PC-3 (cell line): ENCODE measurements at places on chromosomes 1 and 21. TPM values are rescaled to one million over a fixed set of nuclear protein-coding genes. Genes with fewer than 3 reads are reported as not detected.
A peak's percentile ranks its signal among the peaks of the same experiment; 100 is the strongest.

GRCh38 chr1:230250666-230251065, 175.5 kb downstream of the PGBD5 start:
- DNase-seq: no peak

The CFAP107 gene
- not detected in 2 replicates for total RNA-seq

The COA6 gene
- 28.9 and 43.1 TPM in 2 replicates for total RNA-seq

The BMP8B gene
- total RNA-seq: 3.3 and 4.7 TPM in 2 replicates

- peak; percentile 81 for DNase-seq
These were observed 892 bp downstream of the TYW3 start for GRCh38 chr1:74733604-74734484.

DNA sequence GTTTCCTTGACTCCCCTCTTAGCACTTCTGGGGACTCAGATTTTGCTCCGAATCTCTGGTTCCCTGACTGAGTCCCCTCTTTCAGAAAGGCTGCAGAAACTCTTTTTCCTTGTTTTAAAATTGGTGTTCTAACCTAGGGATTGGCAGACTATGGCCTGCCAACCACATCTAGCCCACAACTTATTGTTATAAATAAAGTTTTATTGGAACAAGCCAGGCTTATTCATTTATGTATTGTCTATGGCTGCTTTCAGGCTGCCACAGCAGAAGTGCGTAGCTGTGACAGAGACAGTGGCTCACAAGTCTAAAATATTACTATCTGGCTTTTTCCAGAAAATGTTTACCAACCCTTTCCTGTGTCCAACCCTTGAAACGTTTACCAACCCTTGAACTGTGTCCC, 81.7 kb downstream of the IER5 start:
- no peak for DNase-seq

- DNase-seq: peak; percentile 90
These were observed 2.4 kb upstream of the PIK3R3 start for GRCh38 chr1:46134660-46135331.

- DNase-seq: no peak
These were observed 20.9 kb downstream of the SLAMF1 start for GRCh38 chr1:160625725-160626498.

DNA sequence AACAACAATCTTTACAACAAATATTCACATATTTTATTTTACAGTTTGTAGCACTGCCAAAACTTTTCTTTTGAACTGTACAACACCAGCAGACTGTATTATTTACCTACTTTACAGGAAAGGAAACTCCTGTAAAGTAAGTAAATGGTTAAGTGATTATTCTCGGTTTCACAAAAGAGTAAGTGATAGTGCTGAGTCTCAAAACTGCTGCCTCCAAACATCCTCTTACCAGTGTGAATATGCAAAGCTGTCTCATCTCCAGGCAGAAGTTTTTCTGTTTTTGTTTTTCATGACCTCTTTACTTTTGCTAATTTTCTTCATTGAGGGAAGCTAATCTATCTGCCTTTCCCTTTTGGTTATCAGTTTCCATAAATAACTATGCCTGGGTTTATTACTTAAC, 286.7 kb downstream of the SRGAP2C start:
- DNase-seq: no peak

DNA sequence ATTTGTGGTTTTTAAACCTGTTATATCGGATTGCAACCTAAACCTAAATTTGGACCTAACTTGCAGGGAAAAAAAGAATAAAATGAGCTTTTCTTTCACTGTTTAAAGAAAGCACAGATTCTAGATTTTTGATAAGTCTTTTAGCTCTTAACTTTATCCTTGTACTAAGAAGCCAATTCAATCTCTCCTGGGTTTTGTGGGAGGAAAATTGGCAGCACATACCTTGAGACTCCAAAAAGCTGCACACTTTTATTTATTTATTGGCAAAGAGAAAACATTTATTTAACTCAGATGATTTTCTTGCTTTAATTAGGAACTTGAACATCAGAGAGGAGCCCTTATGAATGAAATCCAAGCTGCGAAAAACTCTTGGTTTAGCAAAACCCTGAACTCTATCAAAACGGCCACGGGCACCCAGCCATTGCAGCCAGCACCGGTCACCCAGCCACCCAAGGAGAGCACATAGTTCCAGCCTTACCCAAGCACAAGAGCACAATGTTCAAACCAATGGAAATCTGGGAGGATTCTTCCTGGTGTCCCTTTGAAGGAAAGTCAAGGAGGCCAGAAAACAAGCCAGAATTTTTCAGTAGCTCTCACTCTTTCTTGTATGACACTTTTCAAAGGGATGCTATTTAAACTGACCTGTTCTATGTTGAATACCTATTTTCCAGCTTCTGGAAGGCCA, 10.1 kb upstream of the CACYBP start:
- no peak for DNase-seq

GRCh38 chr1:62285440-62285839, 33.8 kb downstream of the KANK4 start:
- DNase-seq: peak; percentile 50

The NEK2 gene
- 42.7 and 47.5 TPM in 2 replicates for total RNA-seq

DNA sequence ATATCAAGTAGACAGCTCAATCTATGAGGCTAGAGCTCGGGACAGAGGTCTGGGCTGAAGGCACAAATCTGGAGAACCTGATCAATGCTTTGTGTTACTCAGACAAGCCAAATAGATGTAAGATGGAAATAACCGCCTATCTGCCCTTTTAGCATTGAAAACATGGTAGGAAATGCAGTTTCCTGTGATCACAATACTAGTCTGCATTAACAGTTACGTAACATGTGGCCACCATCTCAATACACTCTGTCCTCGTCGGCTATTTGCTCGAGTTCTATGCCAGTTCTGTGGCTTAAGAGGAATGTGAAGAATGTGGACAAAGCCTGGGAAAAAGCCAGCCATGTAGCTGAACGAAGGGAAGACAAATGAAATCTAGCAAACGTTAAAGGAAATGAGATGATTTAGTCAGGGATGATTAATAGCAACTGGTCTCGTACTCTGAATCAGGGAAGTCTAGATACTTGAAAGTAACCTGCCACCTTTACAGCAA, 73.3 kb downstream of the HSF2BP start:
- peak; percentile 100 for DNase-seq

- peak; percentile 64 for DNase-seq
These were observed 242.7 kb upstream of the JUN start for GRCh38 chr1:59026472-59026948.

DNA sequence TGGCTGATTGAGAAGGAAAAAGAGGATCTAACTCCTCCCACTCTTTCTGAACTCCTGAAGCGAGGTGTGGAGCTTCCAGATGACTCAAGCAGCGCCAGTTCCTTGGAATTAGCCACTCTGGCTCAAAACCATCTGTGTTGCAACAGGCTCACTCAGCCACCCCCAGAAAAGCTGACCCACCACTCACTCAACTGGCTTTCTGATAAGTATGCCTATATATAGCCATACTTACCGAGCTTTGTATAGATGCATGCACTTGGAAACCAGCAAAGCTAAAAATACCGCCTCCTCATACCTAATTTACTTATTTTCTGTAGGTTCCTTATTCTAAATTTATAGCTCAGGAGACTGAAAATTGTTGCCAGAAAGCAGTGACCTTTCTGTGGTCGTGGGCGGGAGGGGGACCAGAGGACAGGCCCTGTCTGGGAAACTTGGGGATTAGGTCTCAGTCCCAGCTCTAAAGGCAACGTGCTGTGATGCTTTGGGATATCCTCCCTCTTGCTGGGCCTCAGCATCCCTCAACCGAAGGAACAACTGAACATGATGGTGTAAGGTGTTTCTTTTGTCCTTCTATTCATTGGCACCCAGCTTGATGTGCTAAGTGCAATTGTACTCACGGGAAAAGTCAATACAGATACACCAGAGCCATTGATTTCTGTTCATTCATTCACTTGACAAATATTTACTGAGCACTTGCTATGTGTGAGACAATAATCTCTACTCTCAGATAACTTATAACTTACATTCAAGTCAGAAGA, 65.7 kb downstream of the NENF start:
- DNase-seq: peak; percentile 83

- no peak for DNase-seq
These were observed 30.8 kb upstream of the GUCA2B start for GRCh38 chr1:42122408-42122807.

DNA sequence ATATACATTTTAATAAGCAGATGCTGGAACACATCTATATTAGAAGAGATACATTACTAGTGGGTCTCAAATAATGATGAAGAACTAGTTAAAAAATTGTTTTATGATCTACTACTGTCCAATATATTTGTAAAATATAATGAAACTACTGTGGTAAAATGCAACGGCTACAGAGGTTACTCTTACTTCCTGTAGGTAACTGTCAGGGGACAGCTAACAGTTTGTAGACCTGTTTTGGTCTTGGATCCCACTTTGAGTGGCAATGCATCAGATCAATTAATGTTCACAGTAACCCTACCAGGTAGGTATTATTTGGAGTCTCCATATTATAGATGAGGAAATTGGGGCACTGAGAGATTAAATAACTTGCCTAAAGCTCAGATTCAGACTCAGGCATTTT, 26.7 kb upstream of the MYSM1 start:
- DNase-seq: no peak

DNA sequence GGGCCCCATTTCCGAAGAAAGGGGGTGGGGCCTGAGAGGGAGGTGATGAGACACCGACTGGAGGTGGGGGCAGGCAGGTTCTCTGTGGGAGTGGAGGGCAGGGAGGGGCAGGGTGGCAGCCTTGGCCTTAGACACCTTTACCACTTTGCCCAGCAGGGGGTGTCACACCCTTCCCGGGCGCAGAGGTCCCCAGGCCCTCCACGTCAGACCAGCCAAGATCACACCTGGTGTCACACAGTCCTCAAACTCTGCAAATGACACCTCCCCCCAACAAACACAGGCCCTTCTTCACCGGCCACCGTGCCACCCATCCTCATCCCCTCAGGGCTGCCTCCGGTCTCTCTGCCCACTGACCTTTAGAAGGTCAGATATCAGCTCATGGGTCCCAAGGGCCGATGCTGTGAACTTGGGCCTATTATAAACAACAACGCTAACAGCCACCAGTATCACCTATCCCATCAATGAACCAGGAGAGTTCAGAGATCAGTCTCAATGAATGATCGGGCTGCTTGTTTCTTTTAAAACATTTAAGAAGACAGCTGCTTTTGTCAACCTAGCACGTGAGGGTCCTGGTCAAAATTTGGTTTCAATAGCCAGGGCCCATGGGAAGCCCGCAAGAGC, 103.9 kb downstream of the CASZ1 start:
- DNase-seq: peak; percentile 66

GRCh38 chr1:210949039-210949438, 184.9 kb downstream of the KCNH1 start:
- DNase-seq: no peak

The CLDN14 gene
- total RNA-seq: 8.9 and 10.9 TPM in 2 replicates

The TENT5C gene
- total RNA-seq: 2.2 and 2.4 TPM in 2 replicates

- DNase-seq: peak; percentile 47
These were observed 4.8 kb downstream of the ACP6 start for GRCh38 chr1:147665521-147665920.

- peak; percentile 37 for DNase-seq
These were observed 147.7 kb upstream of the ARHGEF16 start for GRCh38 chr1:3306583-3307291.

- DNase-seq: no peak
These were observed 92.2 kb upstream of the ZBTB40 start for GRCh38 chr1:22359427-22359826.

DNA sequence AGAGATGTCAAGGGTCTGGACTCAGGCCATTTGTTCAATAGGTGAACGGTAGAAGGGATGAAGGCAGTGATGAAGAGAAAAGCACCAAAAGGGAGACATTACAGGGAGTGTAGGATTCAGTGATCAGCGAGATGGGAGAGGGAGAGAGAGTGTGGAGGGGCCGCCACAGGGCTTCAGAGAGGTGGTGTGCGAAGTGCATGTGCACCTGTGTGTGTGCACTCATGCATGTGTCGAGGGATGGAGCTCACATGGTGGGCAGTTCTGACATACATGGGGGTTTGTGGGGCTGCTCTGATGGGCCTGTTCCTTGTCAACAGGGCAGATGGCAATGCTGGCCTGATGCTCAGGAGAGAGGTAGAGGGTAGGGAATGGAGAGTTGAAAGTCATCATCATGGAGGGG, 11.4 kb upstream of the KCNA2 start:
- no peak for DNase-seq

DNA sequence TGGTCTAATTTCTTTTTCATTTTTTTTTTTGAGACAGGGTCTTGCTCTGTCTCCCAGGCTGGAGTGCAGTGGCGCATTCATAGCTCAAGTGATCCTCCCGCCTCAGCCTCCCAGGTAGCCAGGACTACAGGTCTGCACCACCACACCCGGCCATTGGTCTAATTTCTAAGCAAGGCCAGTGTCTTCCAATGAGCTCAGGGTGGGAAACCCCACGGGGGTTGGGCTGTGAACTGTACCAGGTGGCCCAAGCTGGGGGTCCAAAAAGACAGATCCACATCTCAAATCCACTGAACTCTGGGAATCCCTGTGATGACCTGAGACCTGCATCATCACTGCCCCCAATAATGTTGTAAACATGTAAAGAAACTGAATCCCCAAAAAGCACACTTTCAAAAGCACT, 79.5 kb downstream of the BCAR3 start:
- no peak for DNase-seq

The IGSF8 gene
- total RNA-seq: 37.1 and 49.1 TPM in 2 replicates

The NECTIN4 gene
- 6.8 and 7.0 TPM in 2 replicates for total RNA-seq

The ATP6V1G3 gene
- total RNA-seq: not detected in 2 replicates

The CD55 gene
- 101 and 108 TPM in 2 replicates for total RNA-seq

The CCDC30 gene
- total RNA-seq: 0.46 and 0.58 TPM in 2 replicates

DNA sequence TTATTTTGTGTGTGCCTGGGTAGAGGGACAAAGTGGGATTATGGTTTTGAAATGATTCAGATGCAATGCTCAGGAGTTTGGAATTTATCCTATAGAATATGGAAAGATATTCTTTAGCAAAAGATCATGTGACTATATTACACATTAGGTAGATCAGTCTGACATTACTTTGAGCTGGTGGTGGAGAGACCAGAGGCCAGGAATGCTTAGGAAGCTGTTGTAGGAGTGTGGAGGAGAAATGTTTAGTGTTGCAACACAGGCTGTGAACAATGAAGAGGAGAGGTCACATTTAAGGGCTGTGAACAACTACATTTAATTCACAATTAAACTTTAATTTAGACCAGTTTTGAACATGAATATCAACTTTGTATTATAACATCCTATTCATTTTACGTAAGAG, 45.3 kb upstream of the PODN start:
- DNase-seq: peak; percentile 40

DNA sequence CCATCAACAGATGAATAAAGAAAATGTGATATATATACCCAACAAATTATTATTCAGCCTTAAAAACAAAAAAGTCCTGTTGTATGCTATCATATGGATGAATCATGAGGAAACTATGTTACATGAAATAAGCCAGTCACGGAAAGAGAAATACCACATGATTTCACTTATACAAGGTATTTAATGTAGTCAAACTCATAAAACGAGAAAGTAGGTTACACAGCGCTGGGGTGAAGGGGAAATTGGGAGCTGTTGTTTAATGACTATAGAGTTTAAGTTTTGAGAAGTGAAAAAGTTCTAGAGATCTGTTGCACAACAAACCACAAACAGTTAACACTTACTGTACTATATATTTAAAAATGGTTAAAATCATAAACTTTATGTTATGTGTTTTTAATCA, 58.5 kb downstream of the SLC25A24 start:
- peak; percentile 89 for DNase-seq

GRCh38 chr21:36134803-36135390, at the start of gene CBR3:
Gene CBR3 (plus strand): TSS chr21:36135079. CDS start chr21:36135193, 114 bp downstream.
- DNase-seq: peak; percentile 79

- no peak for DNase-seq
These were observed 1.9 kb downstream of the OR6Y1 start for GRCh38 chr1:158552296-158552695.
